NCI-H1092 (cell line): ENCODE measurements at places on chromosomes 16 and 17.

- DNase-seq = peak; percentile 7
These were observed 42.1 kb upstream of the BHLHA9 start for GRCh38 chr17:1227917-1228780.

DNA sequence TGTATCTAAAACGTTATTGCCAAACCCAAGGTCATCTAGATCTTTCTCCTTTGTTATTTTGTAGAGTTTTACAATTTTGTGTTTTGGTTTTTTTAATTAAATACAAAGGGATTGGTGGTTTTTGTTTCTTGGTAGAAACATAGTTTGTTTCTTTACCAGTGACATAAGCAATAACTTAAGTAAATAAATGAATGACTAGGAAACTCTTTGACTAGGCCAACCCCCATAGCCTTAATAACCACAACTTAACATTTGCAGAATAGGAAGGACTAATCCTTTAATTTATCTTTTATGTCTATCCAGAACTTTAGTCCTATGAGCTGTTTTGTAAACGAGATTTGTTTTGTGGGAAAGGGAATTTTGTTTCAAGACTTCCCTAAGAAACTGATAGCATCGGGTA lies 162.5 kb downstream of the PRKCA start:
- no peak for DNase-seq

DNA sequence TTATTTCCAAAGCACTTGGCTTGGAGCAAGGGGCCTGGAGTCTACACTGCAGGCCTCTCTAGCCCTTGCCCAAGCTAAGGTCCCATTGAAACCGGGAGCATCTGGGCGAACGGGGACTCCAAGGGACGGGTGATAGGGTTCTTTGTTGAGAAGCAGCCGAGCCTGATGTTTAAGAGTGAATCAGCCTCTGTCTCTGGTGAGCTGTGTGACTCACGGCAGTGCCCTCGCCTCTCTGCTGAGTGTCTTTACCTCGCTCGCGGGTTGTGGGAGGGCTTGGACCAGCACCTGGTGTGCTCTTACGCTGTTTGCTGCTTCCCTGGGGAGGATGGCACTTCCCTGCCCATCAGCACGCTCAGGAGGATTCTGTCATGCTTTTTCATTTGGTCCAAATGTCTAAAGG lies 1.3 kb downstream of the HGS start:
- DNase-seq = no peak

DNA sequence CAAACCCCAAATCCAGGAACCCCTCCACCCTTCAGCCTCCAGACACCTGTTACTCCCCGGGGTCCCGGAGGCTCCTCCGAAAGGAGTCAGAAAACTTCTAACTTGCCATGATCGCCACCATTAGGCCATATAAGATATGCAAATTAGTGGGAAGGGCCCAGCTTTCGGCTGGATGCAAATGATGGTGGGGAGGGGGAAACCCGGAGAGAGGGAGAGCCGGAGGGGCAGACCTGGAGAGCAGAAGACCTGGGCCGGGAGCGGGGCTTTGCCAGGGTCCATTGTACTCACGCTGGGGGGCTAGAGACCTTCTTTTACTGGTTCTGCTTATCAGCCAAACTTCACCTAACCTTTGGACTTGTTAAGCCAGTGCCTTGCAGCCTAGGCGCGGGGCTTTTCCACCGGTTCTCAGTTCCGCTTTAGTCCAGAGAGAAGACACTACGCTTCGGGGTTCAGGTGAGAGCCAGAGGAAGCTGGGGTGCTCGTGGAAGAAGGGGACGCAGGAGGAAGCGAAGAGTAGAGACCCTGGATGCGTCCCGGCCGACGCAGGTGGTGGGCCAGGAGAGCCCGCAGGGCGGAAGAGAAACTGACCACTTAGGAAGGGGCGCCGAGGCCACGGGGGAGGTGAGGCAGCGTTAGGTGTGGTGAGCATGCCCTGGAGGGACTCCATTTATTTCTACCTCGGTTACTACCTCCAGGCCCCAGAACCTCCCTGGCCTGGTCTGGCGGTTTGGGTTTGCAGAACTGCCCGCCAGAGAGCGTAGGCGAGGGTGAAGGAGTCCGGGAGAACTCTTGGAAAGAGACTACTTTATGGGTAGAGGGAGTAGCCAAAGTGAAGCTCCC lies at the start of gene HNF1B:
Gene HNF1B, minus strand, starts transcription at position 99 of the 840 bp plus-strand sequence. CDS start 175 bp downstream, outside the sequence.
- no peak for DNase-seq

DNA sequence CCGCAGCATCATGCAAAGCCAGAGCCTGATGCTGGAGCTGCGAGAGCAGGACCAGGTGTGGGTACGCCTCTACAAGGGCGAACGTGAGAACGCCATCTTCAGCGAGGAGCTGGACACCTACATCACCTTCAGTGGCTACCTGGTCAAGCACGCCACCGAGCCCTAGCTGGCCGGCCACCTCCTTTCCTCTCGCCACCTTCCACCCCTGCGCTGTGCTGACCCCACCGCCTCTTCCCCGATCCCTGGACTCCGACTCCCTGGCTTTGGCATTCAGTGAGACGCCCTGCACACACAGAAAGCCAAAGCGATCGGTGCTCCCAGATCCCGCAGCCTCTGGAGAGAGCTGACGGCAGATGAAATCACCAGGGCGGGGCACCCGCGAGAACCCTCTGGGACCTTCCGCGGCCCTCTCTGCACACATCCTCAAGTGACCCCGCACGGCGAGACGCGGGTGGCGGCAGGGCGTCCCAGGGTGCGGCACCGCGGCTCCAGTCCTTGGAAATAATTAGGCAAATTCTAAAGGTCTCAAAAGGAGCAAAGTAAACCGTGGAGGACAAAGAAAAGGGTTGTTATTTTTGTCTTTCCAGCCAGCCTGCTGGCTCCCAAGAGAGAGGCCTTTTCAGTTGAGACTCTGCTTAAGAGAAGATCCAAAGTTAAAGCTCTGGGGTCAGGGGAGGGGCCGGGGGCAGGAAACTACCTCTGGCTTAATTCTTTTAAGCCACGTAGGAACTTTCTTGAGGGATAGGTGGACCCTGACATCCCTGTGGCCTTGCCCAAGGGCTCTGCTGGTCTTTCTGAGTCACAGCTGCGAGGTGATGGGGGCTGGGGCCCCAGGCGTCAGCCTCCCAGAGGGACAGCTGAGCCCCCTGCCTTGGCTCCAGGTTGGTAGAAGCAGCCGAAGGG lies 24.2 kb downstream of the C1QTNF1 start:
- DNase-seq = no peak

- DNase-seq = no peak
These were observed 7.8 kb downstream of the KRT28 start for GRCh38 chr17:40791787-40792436.

- DNase-seq = no peak
These were observed 252.9 kb upstream of the XYLT1 start for GRCh38 chr16:17723531-17724134.

DNA sequence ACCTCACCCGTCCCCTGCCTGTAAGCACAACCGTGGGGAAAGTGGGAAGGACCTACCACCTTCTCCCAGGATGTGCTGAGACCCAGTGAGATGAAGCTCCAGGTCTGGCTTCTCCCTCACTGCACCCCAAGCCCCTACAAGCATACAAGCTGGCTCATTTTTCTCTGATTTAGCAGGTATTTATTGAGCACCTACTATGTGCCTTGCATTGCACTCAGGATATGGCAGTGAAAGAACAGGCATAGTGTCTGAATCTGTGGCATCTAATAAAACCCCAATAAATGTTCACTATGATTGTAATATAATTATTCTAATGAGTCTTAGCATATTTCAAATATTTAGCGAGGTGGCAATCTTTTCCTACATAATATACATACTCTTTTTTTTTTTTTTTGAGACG lies 84.5 kb downstream of the LITAF start:
- DNase-seq = no peak

DNA sequence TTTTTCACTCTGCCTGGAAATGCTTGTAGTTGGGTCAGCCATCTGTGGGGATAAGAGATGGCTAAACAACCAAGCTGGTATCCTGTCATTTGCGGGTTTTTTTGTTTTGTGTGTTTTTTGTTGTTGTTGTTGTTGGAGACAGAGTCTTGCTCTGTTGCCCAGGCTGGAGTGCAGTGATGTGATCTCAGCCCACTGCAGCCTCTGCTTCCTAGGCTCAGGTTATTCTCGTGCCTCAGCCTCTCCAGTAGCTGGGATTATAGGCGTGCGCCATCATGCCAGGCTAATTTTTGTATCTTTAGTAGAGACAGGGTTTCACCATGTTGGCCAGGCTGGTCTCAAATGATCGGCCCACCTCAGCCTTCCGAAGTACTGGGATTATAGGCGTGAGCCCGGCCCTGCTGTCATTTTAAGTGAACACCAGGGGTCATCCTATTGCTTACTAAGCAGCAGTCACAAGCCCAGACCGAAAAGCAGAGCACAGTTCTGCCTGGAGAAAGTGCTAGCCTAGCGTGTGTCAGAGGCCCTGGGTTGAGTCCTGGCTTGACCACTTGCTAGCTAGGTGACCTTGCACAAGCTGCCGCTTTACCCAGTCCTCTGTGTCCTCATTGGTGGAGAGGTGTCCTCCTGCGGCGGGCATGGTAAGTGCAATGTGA lies 4.6 kb downstream of the SMCR8 start:
- no peak for DNase-seq

DNA sequence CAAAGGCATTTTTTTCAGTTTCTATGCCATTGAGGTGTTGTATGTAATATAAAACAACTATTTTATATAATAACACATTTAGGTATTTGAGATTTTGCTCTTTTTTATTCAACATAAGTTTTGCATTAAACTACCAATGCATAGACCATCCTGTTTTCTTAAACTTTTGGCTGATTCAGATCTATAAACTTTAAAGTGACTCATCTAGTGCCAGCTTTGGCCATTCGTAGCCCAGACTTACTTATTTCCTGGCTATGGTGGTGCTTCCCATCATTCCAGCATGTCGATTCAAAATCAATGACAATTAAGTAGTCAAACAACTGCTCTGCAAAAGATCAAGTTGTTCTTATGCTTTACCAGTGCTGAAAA lies 3.1 kb downstream of the ERI2 start:
- no peak for DNase-seq

- DNase-seq = peak; percentile 98
These were observed 489 bp upstream of the NFATC3 start for GRCh38 chr16:68084504-68085258.

DNA sequence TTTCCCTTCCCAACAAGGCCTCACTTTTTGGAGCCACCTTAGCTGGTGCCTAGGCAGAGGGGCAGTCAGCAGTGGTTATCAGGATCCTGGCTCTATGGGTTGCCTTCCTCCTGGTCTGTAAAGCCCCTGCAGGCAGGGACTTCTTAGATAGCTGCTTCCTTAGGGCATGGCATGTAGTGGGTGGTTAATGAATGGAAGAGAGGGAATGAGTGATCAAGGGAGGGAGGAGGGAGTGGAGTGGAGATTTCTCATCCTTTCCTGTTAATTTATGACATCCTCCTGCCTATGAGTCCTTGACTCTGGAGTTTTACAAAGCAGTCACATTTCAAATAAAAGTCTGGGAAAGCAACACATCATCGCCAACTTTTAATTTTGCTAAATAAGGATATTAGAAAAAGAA lies 40.7 kb downstream of the SNX20 start:
- no peak for DNase-seq

GRCh38 chr16:645852-646678 lies 3.1 kb upstream of the WDR90 start:
- no peak for DNase-seq

DNA sequence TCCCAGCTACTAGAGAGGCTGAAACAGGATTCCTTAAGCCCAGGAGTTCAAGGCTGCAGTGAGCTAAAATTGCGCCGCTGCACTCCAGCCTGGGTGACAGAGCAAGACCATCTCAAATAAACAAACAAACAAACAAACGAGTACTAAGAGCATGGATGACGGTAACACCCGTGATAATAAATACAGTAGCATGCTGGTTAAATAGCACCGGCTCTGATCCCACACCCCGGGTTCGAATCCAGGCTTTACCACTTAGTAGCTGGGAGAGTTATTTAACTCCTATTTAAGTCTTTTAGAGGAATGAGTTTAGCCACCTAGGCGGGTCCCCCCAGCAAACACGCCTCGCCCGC lies 301 bp upstream of the METTL22 start:
- no peak for DNase-seq
